ENCODE measurements at places on chromosomes 3 and 15.

- no peak for DNase-seq
Observed at GRCh38 chr3:66200786-66201185, 20.0 kb upstream of the SLC25A26 start.

GRCh38 chr3:186259612-186260383, 102.2 kb downstream of the DGKG start:
- peak; percentile 25 for DNase-seq

DNA sequence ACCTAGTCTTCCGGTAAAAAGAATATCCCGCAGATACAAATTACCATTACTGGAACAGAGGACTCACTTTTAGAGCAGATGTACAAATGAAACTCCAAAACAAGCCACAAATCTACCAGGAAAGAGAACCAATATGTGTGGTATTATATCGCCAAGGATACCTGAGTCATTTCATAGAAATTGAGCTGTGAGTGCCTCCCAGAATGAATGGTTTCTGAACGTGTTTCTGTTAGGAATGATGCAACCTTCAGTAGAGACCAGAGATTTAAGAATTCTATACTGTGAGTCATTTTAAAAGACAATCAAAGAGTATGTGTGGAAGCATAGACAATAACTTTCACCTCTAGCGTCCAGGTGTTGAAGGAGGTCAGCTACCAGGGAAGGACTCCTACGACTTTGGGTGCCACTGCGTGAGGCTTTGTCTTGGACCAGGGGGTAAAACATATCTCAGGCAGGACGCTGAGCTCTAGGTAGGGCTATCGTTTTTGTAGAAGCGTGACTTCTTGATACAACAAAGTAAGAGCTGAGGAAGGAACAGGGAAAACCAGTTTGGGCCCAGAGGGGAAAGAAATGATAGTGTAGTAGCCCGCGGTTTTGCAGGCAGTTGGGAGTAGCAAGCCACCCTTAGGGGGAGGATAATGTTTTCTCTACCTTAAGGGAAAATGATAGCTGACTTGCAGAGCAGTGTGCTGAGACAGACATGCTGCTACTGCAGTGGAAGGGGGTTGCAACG, 210.4 kb downstream of the TP63 start:
- no peak for DNase-seq

GRCh38 chr3:81723732-81724313, 37.6 kb downstream of the GBE1 start:
- DNase-seq, result no peak

GRCh38 chr3:25781145-25781757, 2.0 kb downstream of the NGLY1 start:
- DNase-seq, result no peak

GRCh38 chr15:55403531-55403930, 4.6 kb downstream of the CCPG1 start:
- no peak for DNase-seq
